ENCODE measurements at places on chromosomes 12 and 14.
A peak's percentile ranks its signal among the peaks of the same experiment; 100 is the strongest.

- no peak for DNase-seq
Measured at GRCh38 chr14:94144765-94145164, 15.4 kb upstream of the IFI27L2 start.

- DNase-seq = peak; percentile 73
Measured at GRCh38 chr14:99548871-99549515, 55.0 kb downstream of the CCDC85C start.

DNA sequence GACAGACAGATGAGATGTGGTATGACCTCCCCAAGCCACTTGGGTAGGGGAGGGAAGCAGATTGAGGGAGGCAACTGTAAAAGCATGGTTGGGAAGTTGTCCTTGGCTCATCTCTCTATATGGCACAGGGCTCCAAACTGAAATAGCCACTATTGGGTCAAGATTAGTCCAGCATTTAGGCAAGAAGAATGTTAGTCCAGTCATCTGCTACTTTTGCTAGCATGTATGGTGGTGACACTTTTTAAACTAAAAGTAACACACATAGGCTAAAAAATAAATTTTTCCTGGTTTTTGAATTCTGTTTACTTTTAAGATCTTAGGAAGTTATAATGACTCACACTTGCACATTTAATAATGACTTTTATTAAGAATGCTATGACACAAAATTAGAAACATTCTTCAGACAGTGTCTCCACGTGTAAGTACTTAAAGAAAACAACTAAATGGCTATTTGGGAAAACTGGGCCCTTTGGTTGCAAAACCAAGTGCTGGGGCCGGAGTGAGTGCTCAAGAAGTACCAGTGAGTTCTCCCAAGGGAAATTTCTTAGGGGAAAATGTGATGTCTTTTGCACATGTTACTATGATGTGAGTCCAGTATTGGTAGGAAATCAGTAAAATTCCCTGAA, 179.1 kb upstream of the HIF1A start:
- DNase-seq = no peak

DNA sequence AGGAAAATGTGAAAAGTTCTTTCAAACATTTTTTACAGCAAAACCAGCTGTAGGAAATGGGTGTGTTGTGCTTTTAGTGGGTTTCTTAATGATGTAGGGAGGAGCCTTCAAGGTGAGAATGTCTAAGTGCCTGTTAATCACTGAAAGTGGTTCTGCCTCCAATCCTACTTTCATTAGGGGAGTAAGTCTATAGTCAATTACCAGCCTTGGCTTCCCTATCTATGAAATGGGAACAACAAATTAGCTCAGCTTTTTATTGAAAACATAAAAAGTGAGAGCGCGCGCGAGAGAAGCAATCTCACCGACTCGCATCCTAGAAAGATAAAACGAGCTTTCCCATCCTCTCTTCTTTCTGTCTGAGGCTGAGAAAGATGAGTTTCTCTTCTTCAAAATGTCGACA, 140.0 kb upstream of the LHX5 start:
- DNase-seq = no peak

- DNase-seq = no peak
Measured at GRCh38 chr14:61221906-61222305, 59.2 kb downstream of the TMEM30B start.

DNA sequence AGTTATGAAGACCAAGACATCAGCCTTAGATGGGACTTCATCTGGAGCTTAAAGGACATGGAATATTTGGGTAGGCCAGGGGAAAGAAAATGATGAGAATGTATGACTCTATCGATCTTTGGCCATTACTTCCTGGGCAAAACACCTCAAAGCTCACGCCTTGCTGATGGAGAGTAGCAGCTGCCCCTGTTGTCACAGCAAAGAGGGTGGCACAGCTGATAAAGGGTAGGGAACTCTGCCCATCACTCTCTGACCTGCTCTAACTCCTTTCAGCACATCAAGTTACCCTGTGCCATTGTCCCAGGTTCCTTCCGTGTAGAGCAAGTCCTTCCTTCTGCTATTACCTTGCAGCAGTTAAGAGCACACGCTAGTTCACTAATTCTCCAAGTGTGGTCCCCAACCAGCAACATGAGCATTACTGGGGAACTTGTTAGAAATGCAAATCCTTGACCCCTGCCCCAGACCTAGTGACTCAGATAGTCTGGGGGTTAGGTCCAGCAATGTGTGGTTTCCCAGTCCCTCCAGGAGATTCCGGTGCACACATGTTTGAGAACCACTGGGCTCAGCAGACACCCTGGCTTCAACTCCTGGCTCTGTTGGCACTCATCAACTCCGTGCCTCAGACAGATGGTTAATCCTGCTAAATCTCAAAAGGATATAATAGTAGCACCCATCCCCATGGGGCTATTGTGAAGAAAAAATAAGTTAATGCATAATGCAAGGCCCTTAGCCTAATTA, 93.7 kb upstream of the EEA1 start:
- no peak for DNase-seq

GRCh38 chr14:80940146-80940545, 1.4 kb downstream of the CEP128 start:
- no peak for DNase-seq

DNA sequence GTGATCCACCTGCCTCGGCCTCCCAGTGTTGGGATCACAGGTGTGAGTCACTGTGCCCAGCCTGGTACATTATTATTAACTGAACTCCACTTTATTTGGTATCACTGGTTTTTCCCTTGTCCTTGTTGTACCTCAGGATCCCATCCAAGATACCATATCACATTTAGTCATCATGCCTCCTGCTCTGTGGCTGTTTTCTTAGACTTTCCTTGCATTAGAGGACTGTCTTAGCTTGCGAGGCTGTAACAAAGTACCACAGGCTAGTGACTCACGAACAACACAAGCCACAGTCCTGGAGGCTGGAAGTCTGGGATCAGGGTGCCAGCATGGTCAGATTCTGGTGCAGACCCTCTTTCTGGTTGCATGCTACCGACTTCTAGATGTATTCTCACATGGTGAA, 12.2 kb downstream of the KLC1 start:
- DNase-seq = no peak

DNA sequence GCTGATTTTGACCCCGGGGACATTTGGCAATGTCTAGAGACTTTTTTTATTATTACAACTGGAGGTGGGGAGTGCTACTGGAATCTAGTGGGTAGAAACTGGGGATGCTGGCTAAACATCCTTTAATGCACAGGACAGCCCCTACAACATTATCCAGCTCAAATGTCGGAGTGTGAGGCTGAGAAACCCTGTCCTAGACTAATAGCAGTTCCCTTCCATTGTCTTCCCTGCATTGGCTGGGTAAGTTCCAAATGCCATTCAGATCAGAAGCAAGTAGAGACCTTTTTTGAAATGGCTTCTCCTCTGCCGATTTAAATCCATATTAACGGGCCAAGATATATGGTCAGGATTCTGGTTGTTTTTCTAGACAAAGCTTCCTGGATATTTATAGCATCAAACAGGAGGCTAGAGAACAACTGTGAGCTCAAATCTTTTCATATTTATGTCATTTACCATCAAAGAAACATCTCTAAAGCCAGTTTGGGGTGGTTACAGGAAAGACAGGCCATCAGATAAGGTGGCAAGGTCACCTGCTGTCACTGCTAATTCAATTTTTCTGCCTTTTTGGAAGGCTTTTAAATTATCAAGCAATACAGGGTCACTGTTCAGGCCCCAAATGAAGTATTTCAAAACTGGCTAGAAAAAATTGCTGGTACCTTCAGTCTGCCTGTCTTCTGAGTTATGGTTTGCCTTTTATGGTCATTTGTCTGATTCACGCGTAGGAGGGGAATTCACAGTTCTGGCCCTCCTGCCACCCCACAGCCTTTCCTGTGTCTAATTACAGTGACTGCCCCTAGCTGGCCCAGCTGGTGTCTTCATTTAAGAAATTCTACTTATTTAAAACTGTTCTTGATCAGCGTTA, 20.1 kb upstream of the AKAP5 start:
- no peak for DNase-seq

GRCh38 chr12:116647813-116648212, 88.6 kb downstream of the MAP1LC3B2 start:
- no peak for DNase-seq
